ENCODE measurements at places on chromosomes 5 and 9.

- no peak for DNase-seq
These were observed 59.2 kb downstream of the C9orf50 start for GRCh38 chr9:129561594-129562281.

DNA sequence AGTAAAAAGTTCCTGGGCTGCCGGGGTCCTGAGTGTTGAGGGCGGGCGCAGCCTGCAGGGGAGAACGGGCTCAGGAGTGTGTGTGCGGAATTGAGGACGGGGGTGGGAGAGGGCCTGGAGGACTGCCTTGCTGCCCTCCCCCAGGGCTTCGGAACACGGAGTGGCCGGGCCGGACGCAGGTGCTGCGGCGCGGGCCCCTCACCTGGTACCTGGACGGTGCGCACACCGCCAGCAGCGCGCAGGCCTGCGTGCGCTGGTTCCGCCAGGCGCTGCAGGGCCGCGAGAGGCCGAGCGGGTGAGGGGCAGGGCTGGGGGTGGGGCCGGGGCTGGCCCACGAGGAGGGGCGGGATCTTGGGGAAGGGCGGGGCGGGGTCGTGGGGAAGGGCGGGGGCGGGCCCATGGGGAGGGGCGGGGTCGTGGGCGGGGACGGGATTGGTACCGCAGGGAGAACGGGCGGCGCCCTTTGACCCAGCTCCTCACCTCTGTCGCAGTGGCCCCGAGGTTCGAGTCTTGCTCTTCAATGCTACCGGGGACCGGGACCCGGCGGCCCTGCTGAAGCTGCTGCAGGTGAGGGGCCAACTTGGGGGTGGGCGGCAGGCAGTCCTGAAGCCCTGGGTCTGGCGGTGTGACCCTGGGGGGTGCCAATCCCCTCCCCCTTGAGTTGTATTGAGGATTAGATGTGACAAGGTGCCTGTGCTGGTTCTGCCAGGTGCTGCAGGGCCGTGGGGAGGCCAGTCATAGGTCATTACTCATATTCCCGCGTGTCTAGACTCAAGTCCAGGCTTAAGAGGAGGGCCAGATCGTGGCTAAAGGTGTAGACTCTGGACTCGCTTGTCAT lies 7.1 kb downstream of the FPGS start:
- DNase-seq, result no peak

GRCh38 chr5:73442996-73443627 lies 5.5 kb downstream of the FOXD1 start:
- no peak for DNase-seq

DNA sequence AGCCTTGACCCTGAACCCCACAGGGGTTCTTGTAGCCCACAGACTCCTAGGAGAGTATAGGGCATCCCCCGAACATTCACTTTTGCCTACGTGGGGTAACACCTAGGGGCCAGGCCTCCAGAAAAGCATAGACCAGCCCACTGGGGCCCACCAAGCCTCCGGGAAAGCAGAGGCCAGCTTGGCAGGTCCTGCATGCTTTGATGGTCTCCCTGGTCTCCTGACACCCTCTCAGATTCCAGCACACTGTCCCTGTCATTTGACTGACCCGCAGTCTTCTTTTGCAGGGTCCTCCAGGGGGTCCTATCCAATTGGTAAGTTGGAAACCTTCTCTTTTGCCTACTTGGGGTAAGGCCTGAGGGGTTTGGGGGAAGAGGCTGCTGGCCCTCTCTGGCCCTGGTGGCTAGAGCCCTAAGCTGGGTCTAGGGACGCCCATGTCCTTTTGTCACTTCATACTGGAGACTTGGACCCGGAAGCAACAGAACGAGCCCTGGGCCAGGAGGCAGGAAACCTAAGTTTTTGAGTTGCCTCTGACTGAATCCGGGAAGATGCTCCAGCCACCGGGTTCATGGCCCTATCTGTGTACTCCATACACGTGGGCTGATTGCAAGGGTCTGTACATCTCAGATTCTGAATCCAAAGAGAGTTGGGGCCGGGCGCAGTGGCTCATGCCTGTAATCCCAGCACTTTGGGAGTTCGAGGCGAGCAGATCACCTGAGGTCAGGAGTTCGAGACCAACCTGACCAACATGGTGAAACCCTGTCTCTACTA lies 20.9 kb upstream of the ORM1 start:
- DNase-seq, result no peak

DNA sequence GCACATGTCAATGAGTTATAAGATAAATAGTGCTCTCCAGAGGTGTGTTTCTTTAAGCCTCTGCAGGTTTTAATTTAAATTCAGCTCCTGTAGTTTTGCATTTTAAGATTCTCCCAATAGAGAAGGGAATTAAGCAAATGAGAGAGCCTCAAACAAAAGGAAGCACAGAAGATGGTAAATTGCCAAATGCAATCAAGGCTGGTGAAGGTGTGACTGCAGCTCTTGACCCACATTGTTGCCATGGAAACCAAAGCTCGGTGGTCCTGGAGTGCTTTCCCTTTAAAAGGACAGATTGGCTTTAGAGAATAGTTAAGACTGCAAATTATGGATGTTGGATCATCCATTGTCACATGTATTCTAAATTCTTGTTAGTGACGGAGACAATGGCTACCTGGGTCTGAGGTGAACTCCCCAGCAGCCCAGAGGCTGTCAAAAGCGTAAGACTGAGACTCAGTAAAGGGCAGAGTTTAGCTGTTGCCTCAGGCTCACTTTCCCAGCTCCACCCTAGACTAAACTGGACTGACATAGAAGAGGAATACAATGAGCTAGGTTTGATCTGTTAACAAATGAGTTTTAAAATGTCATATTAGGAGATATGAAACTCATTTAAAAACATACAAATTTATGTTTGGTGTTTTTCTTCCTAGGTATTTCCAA lies 12.3 kb downstream of the GAPT start:
- DNase-seq, result no peak
